Endodermal cell (in vitro differentiated cells): ENCODE measurements at places on chromosomes 7 and 10.

DNA sequence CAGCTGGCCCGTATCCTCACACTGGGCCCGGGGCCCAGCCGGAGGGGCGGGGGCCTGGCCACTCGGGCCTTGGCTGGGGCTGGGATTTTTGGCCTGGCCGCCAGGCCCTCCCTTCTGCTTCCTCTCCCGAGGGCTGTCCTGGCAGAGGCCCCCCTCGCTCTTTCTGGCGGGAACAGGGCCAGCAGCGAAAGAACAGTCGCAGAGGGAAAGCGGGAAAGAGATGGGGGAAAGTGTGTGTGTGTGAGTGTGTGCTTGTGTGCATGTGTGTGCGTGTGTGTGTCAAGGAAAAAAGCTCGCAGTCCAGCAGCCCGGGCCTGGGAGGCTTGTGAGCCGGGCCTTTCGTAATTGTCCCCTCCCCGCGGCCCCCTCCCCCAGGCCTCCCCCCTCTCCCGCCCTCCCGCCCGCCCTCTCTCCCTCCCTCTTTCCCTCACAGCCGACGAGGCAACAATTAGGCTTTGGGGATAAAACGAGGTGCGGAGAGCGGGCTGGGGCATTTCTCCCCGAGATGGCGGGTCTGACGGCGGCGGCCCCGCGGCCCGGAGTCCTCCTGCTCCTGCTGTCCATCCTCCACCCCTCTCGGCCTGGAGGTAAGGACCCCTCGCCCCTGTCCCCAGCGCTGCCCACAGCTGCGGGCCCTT lies at the start of gene ELN:
ELN (plus strand) TSS at position 491 of the 638 bp plus-strand sequence; CDS start at position 506, 15 bp downstream.
- peak; percentile 72 for DNase-seq

DNA sequence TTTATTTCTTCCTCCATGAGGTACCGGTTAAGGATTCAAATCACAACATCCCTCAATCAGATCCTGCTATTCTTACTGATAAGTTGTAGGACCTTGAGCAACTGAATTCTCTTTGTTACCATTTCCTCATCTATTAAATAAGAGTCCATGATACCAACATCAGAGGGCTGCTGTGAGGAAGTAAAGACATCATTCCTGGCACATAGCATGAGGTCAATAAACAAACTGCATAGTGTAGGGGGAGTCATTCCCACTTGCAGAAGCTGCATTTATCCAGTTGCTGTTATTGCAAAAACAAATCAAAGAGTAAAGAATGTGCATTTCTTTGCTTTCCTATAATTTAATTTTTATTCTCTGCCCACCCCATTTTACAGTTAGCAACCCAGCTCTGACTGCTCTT lies 36.8 kb downstream of the LDB3 start:
- no peak for DNase-seq

DNA sequence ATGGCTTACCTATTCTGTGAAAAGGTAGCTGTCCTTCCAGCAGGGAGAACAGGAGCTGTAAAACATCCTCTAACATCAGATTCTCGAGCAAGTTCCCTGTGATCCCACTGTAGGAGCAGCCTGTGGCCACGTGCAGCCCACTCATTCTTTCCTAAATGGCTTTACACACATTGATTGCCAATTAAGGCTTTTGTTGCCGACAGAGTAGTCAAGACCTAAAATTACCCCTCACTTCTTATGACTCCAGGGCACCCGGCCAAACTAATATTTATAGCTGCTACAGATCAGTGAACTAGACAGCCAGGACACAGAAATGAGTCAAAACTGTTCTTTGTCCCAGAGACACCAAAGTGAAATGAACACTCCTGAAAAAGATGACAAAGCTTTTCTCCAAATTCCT lies 832.1 kb downstream of the SORCS3 start:
- DNase-seq = no peak

- no peak for DNase-seq
Measured at GRCh38 chr10:122462533-122463465, 1.4 kb downstream of the HTRA1 start.

GRCh38 chr10:123622381-123622780 lies 43.8 kb upstream of the GPR26 start:
- DNase-seq = no peak

GRCh38 chr10:110802090-110802489 lies 69.6 kb upstream of the PDCD4 start:
- DNase-seq = no peak

- no peak for DNase-seq
Measured at GRCh38 chr7:141301544-141301943, 227.7 kb downstream of the TMEM178B start.

GRCh38 chr7:32218741-32219288 lies 148.6 kb upstream of the PDE1C start:
- DNase-seq = peak; percentile 5

- no peak for DNase-seq
Measured at GRCh38 chr7:141558544-141559183, 7.5 kb downstream of the AGK start.

GRCh38 chr7:152513861-152514770 lies 78.3 kb upstream of the KMT2C start:
- peak; percentile 61 for DNase-seq

DNA sequence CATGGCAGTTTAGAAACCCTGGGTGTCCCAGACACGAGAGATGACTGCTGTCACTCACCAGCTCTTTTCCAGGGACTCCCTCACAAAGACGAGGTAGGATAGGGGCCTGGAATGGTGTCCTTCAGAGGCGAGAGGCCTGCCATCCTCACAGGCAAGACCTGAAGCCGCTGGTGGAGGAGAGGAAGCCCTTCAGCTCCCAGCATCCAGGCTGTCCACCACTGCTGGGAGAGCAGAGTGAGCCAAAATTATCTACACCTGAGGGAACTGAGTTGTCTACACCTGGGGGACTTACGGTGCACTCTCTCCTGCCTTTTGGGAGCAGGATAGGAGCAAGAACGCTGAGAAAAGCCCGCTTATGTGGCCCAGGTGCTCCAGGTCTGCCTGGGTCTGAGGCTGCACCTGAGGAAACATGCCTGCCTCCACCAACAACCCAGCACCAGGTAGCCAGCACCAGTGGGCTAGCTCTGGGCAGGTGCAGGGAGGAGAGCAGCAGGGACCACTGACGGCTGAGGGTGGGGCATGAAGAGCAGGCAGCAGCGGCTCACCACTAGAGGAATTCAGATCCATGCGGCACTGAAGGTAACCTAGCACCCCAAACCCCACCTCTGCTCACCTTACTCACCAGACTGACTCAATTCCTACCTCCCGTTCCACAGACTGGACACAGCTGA lies 357.2 kb downstream of the SH2D4B start:
- DNase-seq = peak; percentile 75

DNA sequence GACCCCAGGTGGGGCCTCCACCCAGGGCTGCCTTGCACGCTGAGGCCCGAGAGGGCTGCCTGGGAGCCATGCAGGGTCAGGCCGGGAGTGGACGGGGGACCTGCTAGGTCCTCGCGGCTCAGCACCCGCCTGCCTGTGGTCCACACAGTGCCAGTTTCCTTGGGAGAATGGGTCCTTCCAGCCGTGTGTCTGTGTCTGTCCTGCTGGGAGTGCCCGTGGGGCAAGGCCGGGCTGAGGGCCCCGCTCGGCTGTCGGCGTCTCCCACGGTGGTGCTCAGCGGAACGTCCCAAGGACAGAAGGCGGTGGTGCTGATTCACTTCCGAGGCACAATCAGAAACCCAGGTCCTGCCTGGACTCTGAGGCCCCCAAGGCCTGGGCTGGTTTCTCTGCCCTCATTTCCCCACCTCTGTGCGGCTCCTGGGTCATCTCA lies 23.2 kb upstream of the GTPBP4 start:
- no peak for DNase-seq

GRCh38 chr10:127040756-127041155 lies 135.5 kb downstream of the DOCK1 start:
- DNase-seq = no peak

GRCh38 chr7:158740657-158741293 lies 36.2 kb upstream of the NCAPG2 start:
- no peak for DNase-seq

- DNase-seq = no peak
Measured at GRCh38 chr10:15759265-15759664, 39.5 kb upstream of the ITGA8 start.

DNA sequence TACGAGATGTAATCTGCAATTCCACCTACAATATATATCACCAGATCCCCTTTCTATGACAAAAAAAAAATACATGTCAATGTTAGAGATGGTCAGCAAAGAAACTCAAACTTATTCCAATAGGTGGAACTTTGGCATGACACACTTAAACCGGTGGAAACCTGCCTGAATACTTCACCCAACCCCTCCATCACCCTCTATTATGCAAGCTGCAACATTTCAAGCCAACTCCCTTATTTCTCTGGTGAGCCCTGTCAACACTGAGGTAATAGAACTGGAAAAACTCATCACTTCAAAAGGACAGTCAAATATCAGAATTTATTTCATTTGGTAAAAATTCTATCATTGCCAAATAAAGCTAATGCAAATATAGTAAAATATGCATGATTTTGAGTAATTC lies 3.6 kb downstream of the ZNF438 start:
- DNase-seq = no peak

- DNase-seq = no peak
Measured at GRCh38 chr7:141416650-141417270, 134.4 kb upstream of the AGK start.

DNA sequence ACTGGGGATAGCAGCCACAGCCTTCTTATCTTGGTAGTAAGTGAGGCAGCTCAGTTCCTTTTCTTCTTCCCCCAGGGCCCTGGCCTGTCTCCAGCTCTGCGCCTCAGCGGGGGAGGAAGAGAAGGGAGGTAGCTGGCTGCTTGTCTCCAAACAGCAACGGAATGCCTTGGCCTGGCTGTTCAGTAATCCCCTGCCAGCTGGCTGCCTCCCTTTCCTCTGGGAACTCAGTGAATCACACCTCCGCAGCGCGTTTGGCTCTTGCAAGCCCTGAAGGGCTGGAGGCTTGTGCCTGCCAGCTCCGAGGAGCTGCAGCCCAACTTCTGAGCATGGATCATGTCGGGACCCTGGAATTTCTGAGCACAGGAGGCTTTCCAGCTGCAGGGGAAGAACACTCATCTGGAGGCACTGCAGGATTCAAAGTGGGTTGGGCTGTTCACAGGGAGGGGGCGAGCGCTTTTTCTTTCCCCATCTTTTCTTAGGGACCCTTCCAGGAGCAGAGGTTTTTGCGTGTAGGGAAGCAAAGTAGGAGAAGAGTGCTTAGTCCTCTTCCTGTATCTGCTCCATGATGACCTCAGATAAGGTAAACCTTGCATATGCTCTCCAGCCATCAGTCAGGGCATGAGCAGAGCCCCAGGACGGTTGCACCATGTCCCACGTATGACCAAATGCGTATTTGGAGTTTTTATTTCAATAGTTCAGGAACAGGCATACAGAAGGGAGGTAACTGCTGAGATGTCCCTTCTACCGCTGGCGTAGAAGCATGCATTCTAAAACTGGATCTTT lies 253.2 kb upstream of the INHBA start:
- DNase-seq = peak; percentile 94

DNA sequence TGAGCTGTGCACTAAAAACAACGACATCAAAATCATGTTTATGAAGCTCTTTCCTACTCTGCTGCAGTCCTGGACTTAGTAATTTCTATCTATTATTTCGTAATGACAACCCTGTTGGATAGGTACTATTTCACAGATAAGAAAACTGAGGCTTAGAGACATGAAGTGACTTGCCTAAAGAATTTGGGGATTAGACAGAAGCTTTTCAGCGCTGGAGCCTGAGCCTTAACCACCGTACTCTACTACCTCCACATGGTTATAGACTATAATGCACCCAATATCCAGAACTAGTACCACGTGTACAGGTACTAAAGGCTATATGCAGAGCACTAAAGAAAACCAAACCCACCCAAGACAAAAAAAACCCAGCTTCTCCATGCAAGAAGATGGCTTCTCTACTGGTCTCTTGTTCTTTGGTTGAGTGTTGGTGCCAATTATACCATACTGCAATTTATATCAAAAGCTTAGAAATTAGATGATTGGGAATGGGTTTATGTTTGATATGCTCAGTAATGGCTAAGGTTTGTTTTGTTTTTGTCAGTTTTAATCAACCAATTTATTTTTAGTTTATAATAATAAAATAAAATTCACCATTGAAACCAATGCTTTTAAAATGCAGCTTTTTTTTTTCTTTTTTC lies 6.5 kb upstream of the SNX10 start:
- DNase-seq = no peak

DNA sequence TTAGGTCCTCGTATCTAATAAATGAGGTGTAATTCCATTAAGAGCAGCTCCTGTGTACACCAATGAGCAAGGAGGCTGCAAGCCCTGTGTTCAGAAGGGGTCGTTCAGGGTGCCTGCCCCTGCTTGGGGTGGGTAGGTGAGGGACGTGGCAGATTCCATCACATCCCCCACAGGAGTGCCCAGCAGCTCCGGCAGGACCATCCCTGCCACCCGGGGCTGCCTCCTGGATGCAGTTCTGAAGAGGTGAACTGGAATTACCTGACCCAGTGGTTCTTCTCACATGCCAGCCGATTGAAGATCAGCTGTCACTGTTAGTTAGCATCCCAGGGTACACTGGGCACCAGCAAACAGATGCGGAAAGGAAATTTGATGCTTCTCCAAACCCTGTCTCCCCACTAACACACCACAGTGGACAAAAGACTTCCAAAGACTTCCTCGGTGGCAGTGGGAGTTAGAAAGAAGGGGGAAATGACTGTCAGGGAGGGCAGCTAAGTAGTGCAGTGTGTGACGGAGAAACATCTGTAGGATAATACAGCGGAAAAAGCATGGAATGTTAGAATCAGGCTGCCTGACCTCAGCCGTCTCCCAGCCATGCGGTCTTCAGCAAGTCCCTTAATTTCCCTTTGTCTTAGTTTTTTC lies 313.6 kb upstream of the ZMIZ1 start:
- DNase-seq = no peak

- no peak for DNase-seq
Measured at GRCh38 chr7:111486472-111487142, 75.7 kb downstream of the IMMP2L start.

DNA sequence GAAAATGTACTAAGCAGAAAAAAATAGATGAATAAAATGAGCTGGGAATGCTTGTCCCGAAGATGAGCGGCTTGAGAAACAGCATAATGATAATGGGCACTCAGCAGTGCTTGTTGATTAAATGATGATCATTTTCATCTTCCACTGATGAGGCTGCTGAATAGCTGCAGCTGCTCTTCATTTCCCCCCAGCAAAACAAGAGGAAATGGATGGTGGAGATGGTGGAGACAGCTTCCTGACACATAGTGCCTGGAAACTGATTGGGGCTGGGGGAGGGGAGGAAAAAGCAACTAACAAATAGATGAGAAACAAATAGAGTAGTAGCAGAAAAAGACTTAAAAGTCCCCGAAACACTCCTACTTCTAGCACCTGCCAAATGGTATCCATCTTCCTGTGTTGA lies 41.4 kb downstream of the MRC1 start:
- DNase-seq = no peak

- peak; percentile 75 for DNase-seq
Measured at GRCh38 chr10:86224354-86225102, 142.1 kb downstream of the GRID1 start.
